Astrocyte (in vitro differentiated cells and primary cell): ENCODE measurements at places on chromosomes 3 and 15.
A peak's percentile ranks its signal among the peaks of the same experiment; 100 is the strongest.

DNA sequence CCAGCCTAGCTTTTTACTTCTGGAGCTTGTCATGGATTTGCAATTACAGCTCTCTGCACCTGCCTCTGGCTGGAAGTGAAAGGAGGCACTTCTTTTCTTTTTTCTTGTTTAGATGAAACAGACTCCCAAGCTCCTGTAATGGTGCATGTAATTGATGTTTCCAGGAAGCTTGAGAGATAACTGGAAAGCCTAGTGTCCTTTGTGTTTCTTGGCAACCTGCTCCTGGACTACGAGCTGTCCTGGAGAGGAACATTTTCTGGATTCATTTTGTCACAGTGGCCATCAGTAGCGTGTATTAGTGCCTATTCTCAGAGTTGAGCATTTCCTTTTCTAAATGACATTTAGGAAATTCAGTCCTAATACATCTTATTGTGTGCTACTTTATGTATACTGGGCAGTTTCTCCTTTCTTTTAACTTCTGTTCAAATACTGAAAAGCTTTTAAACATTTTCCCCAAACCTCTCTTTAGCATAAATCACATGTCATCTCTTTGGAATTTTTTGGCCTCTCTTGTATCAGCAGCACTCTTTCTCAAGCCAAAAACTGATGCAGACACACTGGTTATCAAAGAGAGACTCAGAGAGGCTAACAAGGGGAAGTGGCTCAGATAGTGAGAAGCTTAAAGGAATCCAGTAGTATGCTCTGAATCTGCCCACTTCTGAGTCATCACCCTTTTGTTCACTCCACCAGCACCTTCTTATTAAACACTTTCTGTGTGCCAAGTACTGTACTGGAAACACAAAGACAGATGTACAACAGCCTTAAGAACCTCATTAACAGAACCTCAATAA, 62.6 kb upstream of the SLC2A2 start:
- DNase-seq: peak; percentile 99

DNA sequence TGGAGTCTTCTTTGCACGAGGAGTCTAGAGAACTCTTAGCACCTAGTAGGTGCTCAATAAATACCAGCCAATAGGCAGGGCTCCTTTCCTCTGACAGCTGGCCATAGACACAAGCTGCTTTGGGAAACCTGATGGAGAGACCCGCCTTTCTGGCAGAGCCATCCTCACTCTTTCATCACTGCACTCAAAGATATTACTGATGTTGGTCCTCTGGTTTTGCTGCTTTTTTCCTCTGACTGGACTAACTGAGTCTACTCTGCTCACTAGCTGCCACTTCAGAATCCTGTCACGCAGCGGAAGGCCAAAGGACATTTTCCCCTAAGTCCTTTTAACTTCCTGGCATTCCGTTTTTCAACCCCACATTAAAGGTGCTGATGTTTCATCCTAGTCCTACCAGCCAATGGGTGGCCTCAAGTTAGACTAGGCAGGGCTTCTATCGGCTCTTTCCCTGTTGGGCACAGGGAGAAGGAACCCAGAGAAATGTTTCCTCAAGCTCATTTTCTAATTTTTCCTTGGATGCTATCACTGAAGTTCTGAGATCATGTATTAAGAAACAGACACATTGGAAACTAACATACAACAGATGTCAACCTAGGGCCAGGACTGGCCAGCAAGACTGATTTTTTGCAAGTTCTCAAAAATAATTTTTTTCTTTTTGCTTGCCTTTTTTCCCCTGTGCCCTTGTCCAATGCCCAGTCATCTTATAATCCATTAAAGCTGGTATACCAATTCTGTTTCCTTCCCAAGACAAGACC, 132.8 kb upstream of the ICE2 start:
- DNase-seq: no peak

GRCh38 chr3:55673764-55674163, 186.7 kb upstream of the WNT5A start:
- DNase-seq: no peak

DNA sequence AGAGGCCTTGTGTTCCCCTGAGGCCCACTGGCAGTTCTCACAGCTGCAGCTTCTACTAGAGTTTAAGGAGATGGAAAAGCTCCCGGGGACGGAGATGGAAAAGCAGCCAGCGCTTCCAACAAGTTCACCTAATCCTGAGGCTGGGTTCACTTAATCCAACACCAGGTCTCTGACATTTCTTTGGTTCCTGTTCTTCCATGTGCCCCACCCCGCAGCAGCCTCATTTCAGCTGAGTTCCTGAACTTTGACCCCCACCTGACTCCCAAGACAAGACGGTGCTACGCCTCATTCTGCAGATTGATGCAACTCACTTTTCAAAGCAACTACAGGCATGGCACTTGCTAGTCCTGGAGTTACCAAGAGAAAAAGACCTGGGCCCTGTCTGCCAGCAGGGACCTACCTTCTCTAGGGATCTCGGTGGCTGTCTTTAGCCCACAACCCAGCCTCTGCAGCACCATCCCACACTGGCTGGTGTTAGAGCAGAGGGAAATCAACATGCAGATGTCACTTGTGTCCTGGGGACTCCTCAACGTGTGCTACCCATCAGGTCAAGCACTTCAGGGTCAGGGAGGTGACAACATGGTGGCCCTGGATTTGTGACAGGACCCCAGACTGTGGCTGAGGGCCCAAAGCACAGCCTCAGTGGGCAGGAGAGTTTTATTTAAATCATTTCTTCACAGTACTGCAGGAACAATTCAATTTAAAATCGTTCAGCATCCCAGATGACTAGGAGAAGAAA, 406.1 kb downstream of the VPS13C start:
- no peak for DNase-seq

- no peak for DNase-seq
Measured at GRCh38 chr15:65936282-65936681, 67.0 kb downstream of the RAB11A start.

DNA sequence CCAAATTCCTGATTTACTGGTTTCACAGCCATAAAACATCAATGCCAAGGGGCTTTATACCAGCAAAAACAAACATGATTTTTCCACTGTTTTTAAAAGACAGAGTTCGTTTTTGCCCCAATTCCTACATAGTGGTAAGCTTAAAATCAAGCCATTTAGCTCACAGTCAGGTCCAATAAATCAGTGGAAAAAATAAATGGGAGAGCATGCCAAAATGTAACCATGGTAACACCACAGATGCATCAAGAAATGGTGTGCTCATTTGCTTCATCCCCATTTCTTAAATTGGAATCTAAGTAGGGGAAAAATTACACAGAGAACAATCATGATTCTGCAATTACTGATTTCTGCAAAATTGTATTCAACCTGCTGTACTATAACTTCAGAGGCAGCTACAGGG, 418.8 kb downstream of the MAGI1 start:
- DNase-seq: no peak

DNA sequence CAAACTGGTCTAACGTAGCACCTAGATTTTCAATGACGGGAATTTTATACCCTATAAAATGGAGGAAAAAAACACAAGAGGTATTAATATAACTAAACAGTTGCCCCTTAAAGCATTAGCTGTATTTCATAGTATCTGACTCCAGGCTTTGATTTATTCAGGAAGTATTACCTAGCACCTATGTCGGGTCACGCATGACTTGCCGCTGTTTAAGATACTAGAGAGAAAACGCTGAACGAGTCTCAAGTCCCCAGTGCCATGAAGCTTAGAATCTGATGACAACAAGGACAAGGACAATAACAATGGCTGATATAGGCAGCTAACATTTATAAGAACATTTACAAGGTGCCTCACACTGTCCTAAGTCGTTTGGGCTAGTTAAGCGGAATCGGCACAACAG, 1.9 kb downstream of the SNRPA1 start:
- DNase-seq: no peak

DNA sequence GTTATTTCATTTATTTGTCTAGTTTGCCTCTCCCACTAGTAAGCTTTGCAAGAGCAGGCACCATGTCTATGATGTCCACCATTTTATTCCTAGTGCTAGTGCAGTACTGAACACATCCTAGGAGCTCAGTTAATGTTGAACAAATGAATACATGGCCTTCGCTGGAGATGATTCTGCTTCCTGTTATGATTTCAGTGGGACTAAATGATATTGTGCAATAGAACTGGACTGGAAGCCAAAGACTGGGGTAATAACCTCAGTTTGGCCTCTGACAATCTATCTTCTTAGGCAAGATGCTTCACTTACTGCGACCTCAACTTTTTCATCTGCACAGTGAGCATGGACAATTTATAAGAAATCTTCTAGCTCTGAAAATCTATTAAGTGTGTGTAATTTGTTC, 191.3 kb downstream of the ADAMTSL3 start:
- DNase-seq: peak; percentile 83

DNA sequence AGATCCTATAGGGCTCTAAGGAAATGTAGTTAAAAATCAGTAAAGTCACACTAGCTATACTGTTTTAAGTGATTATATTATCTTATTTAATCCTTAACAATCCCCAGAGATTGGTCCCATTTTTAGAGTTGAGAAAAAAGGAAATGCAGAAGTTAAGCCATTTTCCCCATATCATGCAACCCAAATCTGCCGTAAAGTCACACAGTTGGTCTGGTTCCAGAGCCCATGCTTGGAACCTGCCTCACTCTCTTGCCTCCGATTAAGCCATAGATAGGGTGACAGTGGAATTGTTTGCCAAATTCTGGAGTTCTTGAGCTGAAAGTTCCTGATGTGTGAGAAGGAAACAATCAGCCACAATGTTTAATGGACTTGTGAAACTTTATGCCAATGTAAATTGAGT, 2.3 kb upstream of the P2RY13 start:
- no peak for DNase-seq
